Endothelial cell of umbilical vein (primary cell): ENCODE measurements at places on chromosomes 13 and 19. TPM values are rescaled to one million over a fixed set of nuclear protein-coding genes. Genes with fewer than 3 reads are reported as not detected.

- no peaks in the 10 kb centered on the region for H3K36me3 ChIP-seq
- H3K27ac ChIP-seq, result no peak overlapping the region
- H3K27me3 ChIP-seq, result no peaks in the 10 kb centered on the region
- no peak overlapping the region for H3K4me3 ChIP-seq
- no peaks in the 10 kb centered on the region for H3K4me1 ChIP-seq
- DNase-seq, result no peak
These were observed 239.1 kb upstream of the HTR2A start for GRCh38 chr13:47135800-47136503.

DNA sequence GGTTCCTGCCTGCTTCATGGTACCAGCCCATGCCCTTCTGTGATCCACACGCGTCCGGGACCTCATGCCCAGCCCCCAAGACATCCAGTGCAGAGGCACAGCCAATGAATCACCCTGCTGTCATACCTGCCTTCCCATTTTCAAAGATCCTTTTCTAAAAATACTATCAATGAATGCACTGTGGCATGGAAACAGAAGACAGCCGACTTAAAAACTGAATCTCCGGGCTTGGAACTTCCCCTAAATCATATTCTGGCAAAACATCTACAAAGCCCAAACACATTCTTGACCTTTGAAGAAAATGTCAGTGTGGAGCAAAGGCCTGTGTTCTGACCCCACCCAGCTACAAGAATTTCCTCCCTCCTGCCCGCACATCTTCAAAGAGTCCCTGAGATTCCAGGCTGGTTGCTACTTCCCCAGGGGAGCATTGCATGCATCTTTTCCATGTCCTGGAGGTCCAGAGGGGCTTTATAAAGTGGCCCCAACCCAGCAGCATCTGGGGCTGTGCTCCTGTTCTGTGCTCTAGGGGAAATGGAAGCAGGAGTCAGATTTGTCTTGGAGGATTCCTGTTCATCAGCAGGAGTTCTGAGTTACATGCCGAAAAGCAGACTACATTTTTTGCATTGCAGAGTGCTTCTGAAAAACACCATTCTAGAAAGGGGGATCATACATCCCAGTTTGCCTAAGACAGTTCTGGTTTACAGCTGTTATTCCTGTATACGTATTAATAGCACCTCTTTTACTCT lies 135.2 kb downstream of the USP12 start:
- H3K4me1 ChIP-seq, result no peaks in the 10 kb centered on the region
- DNase-seq, result no peak
- H3K36me3 ChIP-seq, result no peaks in the 10 kb centered on the region
- H3K4me3 ChIP-seq, result no peak overlapping the region

- H3K4me3 ChIP-seq, result no peak overlapping the region
- H3K4me1 ChIP-seq, result no peaks in the 10 kb centered on the region
- H3K36me3 ChIP-seq, result no peaks in the 10 kb centered on the region
- H3K27me3 ChIP-seq, result no peaks in the 10 kb centered on the region
- no peak for DNase-seq
These were observed 5.0 kb upstream of the LILRB5 start for GRCh38 chr19:54262066-54262465.

DAPK3 gene
- polyA plus RNA-seq, result 175 and 176 TPM in 2 replicates

HSD17B14 gene
- polyA plus RNA-seq, result 44.5 and 46.3 TPM in 2 replicates

ATXN8OS gene
- not detected in 2 replicates for polyA plus RNA-seq

CEACAM7 gene
- 0.03 TPM in 1 of 2 replicates, not detected in the other for polyA plus RNA-seq

FPR1 gene
- not detected in 2 replicates for polyA plus RNA-seq
